ENCODE measurements at places on chromosomes 3 and 15.

DNA sequence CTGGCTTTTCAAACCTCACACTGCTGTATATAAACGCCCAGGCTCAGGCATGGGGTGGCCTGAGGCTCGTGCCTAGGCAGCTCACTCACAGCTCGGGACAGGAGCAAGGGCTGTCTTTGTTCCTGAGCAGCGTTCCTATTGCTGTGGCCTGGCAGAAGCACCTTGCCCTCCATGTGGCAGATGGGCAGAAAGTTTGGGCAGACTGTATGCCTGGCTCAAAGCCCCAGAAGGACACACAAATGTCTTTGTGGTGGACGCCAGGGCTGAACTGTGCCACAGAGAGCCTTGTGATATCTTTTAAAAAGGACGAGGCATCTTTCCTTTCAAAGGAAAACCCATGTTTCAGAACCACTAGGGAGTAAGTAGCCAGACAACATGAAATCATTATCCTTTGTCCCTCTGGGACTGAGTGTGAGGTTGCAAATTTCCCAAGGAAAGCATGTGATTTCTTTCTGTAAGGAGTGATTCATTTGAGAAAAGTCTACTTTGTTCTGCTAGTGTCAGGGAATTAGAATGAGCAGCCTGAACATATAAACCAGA, 29.3 kb upstream of the UBE2E1 start:
- peak; percentile 31 for DNase-seq

DNA sequence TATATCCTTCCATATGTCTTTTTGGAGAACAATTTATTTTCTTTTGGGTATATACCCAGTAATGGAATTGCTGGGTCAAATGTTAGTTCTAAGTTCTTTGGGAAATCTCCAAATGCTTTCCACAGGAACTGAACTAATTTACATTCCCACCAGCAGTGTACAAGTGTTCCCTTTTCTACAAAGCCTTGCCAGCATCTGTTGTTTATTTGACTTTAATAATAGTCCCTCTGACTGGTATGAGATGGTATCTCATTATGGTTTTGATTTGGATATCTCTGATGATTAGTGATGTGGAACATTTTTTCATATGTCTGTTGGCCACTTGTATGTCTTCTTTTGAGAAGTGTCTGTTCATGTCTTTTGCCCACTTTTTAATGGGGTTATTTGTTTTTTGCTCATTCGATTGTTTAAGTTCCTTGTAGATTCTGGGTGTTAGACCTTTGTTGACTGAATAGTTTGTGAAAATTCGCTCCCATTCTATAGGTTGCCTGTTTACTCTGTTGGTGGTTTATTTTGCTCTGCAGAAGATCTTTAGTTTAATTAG, 48.4 kb downstream of the TMEM45A start:
- peak; percentile 73 for DNase-seq

- DNase-seq, result no peak
Observed at GRCh38 chr15:85027033-85027380, 45.4 kb downstream of the PDE8A start.

GRCh38 chr3:66492672-66493071, 8.2 kb downstream of the LRIG1 start:
- DNase-seq, result no peak

DNA sequence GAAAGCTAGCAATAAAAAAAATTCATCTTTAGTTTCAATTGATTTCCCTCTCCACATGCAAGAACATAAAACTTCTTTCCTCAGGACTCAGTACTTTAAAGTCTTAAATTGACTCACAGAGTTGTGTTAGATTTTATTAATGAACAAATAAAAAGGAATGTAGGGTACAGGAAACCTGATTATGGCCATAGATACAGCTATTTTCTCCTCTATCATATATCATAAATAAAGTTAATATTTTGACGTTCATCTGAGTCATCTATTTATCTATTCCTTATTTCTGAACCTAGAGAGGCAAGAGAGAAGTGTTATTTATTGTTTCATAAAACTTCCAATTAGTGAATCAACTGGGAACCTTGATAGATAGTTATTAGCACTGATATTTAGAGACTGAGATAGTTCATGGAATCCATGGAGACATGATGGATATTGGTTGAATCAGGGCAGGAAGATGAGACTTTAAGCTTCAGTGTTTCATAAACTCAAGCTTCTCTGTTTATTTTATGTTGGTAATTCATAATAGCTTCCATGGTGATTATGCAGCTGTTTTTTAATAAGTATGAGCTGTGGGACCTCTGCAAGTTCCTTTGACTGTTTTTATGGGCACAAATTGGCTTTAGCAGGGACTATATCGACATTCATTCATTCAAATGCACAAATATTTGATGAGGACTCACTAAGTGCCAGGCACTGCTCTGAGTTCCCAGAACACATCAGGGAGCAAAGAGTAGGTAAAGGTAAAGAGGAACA, 143.5 kb upstream of the TGFBR2 start:
- DNase-seq, result no peak

DNA sequence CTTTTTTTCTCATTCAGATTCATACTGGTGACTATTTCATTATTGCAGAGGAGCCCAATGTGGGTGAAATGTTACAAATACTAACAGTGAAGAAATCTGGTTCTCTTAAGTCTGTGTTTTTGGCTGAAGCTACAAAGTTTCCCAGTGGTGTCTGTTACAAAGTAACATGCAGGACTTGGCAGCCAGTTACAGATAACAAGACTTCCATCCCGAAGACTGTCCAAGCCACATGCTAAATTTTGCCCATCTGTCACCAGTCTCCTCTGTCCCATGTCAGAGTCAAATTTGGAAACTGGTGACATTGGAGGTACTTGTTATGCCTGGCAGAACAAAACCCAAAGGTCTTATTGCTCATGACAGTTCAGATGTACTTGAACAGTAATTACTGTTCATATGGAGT, 269.2 kb upstream of the GOLIM4 start:
- no peak for DNase-seq

GRCh38 chr3:142019794-142020320, 129.5 kb downstream of the TFDP2 start:
- no peak for DNase-seq

GRCh38 chr15:101138913-101139880, 112.7 kb downstream of the CHSY1 start:
- DNase-seq, result peak; percentile 81

GRCh38 chr3:155744626-155745324, at the start of gene PLCH1:
Gene PLCH1, minus strand, starts transcription at chr3:155745071. Its CDS starts 40,847 bp downstream, at chr3:155704224.
- peak; percentile 58 for DNase-seq

DNA sequence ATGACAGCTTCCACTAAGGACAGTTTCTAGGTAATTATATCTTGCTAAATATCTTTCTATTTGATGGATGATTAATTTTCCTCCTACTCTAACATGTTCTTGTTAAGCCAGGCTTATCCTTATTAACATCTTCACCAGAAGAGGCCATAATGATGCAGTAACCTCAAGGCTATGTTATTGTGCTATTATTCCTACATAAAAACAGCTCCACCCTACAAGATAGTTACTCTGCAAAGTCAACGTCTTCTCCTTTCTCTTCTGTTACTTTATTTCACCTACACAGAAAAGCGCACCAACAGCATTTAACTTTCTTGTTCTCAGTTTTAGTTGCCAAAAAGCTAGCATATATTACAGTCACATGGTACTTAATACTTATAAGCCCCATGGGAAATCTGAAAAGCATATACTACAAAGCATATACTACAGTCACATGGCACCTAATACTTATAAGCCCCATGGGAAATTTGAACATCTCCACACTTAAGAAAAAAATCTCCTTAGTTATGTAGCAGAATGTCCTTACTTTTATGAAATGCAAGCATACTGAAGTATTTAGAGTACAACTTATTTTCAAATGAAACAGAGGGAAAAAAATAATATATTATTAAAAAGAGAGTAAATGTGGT, 13.4 kb downstream of the ADAM10 start:
- DNase-seq, result no peak

- DNase-seq, result no peak
Observed at GRCh38 chr3:61182662-61183061, 68.6 kb downstream of the FHIT start.

DNA sequence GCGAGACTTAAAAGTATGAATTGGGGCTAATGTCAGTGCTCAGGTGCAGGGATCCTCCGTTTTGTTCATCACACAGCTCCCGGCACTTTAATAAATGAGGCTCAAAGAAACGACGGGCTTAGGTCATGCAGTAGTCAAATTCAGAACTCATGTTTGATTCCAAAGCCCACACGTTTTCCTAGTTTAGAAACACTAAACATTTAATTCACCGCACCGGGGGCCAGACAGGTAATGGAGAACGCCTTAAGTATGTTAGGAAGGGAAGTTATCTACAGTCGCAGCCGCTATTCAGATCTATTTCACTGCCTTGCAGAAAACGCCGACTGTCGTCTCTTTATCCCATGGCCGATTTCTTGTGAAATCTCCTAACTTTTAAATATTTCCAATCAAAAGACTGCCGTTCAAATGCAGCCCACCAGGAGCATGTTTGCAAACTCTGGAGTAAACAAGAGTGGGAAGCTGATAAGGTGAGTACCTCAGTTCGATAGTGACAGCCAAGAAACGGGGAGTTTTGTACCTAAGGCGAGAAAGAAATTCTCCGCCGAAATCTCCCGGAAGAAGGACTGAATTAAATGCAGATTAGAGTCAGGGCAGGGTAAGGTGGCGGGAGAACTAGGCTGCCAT, 569 bp downstream of the HIGD2B start:
- DNase-seq, result peak; percentile 2

GRCh38 chr15:66014635-66015182, 145.4 kb downstream of the RAB11A start:
- DNase-seq, result no peak

DNA sequence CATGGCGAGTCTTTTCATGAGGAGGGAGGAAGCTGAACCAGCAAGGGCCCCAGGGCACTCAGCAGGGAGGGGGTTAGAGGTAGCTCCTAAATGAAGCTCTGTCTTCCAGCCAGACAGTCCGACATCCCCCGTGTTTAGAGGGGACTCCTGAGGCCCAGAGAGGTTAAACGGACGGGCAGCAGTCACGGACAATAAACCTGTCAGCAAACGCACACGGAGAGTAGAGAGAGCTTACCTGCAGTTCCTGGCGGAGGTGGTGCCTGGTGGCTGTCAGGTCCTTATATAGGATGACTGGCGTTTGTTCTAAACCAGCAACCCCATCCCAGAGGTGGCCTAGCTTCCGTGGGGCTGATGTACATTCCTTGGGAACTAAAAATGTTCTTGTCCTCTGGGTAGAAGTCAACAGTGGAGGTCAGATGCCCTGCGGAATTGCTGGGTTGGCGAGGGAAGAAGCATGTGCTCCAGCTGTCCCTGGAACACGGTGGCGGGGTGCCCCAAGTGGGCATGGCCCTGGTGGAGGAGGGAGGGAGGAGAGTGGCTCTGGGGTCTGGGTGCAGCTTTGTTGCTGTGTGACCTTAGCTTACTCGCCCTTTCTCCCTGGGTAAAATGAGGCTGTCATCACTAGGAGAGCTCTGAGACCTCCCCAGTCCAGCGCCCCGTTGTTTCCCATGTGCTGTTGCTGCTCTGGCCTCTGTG, 2.1 kb downstream of the GHRL start:
- DNase-seq, result no peak

GRCh38 chr15:80461356-80462095, 57.3 kb downstream of the ARNT2 start:
- no peak for DNase-seq

DNA sequence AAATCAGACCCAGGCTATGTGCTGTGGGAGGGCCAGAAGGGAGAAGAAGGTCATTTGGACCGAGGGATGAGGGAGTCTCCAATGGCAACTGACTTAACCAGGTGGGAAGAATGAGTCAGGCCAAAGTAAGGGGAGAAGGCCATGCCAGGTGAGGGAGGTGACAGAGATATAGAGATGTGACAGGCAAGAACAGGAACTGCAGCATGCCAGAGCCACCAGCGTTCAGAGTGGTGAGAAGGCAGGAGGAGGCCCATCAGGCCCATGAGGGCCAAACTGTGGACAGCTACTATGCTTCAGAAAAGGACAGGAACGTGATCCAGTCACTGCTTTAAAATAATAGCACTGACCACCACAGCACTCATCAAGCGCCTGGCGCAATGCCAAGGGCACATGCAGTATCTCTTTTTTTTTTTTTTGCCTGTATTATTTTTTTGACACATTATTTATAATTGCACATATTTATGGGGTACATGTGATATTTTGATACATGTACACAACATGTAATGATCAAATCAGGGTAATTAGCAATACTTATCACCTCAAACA, 154.3 kb upstream of the IGF1R start:
- no peak for DNase-seq

GRCh38 chr3:51340013-51340829, 44.9 kb upstream of the MANF start:
- DNase-seq, result peak; percentile 95

- DNase-seq, result no peak
Observed at GRCh38 chr3:105963161-105963560, 94.3 kb upstream of the CBLB start.

- no peak for DNase-seq
Observed at GRCh38 chr3:182516597-182517336, 276.5 kb upstream of the ATP11B start.

GRCh38 chr3:194880940-194881925, 195.6 kb downstream of the FAM43A start:
- no peak for DNase-seq

- no peak for DNase-seq
Observed at GRCh38 chr15:32905481-32905880, 187.7 kb downstream of the GREM1 start.

DNA sequence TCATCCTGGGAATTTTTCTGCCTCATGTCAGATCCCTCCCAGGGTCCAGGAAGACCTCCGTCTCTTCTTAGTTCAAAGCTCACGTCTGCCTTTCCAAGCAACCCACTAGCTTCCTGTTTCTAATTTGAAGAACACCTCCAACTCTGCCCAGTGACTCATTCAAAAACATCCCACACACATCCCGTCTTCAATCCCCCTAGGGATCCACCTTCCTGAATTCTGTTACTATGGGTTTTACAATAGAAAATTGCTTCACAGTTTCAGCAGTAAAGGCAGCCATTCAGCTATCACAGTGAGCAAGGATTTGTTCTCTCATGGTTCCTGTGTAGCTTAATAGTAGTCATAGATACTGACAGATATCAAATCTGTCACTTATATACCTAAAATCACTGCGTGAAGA, 308.3 kb upstream of the CCDC54 start:
- DNase-seq, result peak; percentile 86

GRCh38 chr3:21893242-21893641, 142.2 kb upstream of the ZNF385D start:
- DNase-seq, result no peak

DNA sequence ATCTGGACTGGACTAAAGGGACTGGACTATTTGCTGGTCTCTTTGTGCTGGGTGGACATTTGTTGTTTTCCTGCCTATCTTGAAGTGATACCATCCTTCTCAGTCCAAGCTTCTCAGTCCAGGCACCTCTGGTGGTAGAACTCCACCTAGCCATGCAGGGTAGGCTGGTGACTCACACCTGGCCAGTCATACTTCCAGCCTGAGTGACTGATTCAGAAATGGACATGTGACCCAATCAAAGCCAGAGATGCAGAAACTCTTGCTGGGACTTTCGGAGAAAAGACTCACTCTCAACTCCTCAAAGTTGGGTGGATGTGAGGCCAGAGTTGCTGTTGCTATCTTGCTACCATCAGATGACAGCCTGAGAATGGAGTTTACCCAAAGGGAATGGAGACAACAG, 5.6 kb upstream of the ASB14 start:
- peak; percentile 47 for DNase-seq

DNA sequence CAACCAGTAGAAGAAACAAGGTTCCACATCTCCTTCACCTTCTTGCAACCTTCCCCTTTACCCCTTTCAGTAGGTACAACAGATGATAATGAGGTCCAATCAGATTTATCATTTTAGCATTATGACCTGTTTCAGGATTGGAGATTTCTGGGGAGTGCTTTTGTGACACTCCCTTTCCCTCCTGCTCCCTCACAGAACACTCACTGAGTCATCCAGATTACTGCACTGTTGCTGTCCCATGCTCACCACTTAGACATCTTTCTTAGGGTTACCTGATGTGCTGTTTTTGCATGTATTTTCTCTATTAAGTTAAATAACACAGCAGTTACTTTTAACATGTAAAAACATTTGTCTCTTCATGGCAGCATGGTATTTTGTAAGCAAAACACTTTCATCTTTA, 118.5 kb downstream of the MFSD1 start:
- DNase-seq, result peak; percentile 41
